ENCODE measurements at places on chromosomes 7 and 10.

DNA sequence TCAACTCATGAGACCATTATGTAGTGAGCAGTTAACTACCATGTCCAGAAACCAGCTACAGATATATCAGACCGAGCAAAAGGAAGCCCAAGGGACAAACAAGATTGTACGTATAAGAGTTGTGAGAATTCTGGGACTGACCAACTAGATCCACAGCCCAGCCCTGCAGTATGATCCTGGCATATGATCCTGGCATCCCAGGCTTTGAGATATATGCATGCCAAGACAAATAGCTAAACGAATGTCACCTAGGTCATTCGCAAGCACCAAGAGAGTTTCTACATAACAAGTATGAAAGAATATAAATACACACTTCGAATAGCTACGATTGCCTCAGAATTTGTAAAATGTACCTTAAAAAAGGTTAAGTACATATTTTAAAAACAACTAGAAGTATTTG lies 56.4 kb upstream of the PMPCB start:
- no peaks in the 10 kb centered on the region for H3K27me3 ChIP-seq
- no peak overlapping the region for H3K4me3 ChIP-seq
- H3K36me3 ChIP-seq: no peaks in the 10 kb centered on the region
- no peak for DNase-seq
- H3K27ac ChIP-seq: no peak overlapping the region
- H3K4me1 ChIP-seq: no peaks in the 10 kb centered on the region

DNA sequence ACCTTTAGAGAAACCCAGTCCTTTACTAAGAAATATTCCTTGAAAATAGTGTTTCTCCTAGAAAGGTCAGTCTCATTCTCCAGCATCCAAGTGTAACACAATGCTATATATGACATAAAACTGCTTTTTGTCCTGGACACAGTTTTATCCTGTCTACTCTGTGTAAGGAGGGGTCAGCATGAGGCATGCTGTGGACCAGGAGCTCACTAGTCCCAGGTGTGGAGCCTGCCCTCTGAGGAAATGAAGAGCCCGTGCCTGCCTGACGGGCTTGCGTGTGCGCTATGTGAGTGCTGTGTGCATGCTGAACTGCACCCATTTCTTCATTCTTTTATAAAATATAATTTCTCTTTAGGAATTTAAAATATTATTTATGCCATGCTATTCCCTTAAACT lies 182.8 kb upstream of the CDCA7L start:
- H3K36me3 ChIP-seq: peaks cover under 1% of the 10 kb centered on the region
- H3K27me3 ChIP-seq: no peaks in the 10 kb centered on the region
- no peak overlapping the region for H3K27ac ChIP-seq
- peaks cover 4% of the 10 kb centered on the region for H3K4me1 ChIP-seq
- no peak for DNase-seq
- H3K4me3 ChIP-seq: no peak overlapping the region

GRCh38 chr10:117627561-117627960 lies 85.0 kb downstream of the EMX2 start:
- H3K36me3 ChIP-seq: no peaks in the 10 kb centered on the region
- H3K4me1 ChIP-seq: no peaks in the 10 kb centered on the region

- H3K27me3 ChIP-seq: no peaks in the 10 kb centered on the region
- H3K4me3 ChIP-seq: peak overlapping the region; percentile 82
- no peaks in the 10 kb centered on the region for H3K36me3 ChIP-seq
- peaks cover 12% of the 10 kb centered on the region for H3K4me1 ChIP-seq
- no peak overlapping the region for H3K27ac ChIP-seq
- no peak for DNase-seq
Observed at GRCh38 chr7:74084722-74085578, 1.3 kb downstream of the LIMK1 start.

DNA sequence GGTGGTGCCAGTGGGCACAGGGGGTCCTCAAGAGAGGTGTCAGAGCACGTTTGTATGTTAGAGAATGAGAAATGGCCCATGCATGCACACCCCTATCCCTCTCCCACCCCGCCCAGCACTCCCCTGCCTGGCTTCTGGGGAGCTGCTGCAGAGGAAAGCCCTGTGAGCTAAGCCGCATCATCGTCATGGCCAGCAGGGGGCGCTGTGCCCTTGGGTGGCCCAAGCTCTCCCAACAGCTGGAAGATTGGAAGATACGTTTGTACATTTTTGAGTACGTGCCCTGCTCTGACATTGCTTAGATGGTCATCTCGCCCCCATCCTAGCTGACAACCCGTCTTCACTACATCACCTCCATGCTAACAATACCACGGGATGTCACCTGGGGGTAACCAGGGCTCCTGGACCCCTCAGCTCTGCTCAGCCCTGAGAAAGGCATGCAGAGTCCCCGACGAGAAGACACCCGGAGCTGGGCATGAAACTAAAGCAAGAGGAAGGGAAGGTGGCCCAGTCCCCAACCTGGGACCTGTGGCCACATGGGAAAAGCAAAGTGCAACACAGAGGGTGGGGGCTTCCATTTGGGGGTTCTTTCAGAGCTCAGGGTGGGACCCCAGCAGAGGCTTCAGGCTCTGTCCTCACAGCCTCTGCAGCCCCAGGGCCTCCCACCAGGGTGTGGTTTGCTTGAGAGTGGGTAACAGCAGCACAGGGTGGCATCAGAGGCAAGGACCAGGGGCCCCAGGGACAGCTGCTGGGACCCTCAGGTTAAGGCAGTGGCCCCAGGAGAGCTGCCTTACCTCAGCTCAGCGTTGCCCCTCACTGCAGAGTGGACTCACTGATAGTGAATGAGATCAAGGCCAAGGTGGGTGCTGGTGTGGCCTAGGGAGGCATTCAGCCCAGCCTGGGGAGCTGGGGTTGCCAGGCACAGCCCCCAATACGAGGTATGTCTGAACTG lies 136.6 kb downstream of the PTPN20 start:
- H3K4me3 ChIP-seq: no peak overlapping the region
- H3K27ac ChIP-seq: no peak overlapping the region
- no peaks in the 10 kb centered on the region for H3K36me3 ChIP-seq
- no peaks in the 10 kb centered on the region for H3K27me3 ChIP-seq
- DNase-seq: no peak
